ENCODE measurements at places on chromosomes 11 and 22. TPM values are rescaled to one million over a fixed set of nuclear protein-coding genes. Genes with fewer than 3 reads are reported as not detected.

OR4A5 gene
- total RNA-seq, result not detected

RFPL1 gene
- total RNA-seq, result not detected

PSMC3 gene
- total RNA-seq, result 77.1 TPM

MYO7A gene
- 5.5 TPM for total RNA-seq

DEFB131B gene
- not detected for total RNA-seq

MS4A6E gene
- total RNA-seq, result not detected

TRIM49C gene
- not detected for total RNA-seq

GRAP2 gene
- 9.5 TPM for total RNA-seq

OLFML1 gene
- 23.2 TPM for total RNA-seq

MARK2 gene
- 44.9 TPM for total RNA-seq

THRSP gene
- not detected for total RNA-seq

POLA2 gene
- total RNA-seq, result 8.7 TPM

CCT8L2 gene
- not detected for total RNA-seq

SLC29A2 gene
- 10.6 TPM for total RNA-seq

PKDREJ gene
- not detected for total RNA-seq

TRIM49 gene
- not detected for total RNA-seq

DLG2 gene
- 7.2 TPM for total RNA-seq

HPS5 gene
- 32.1 TPM for total RNA-seq

MOGAT2 gene
- total RNA-seq, result not detected

OTOG gene
- total RNA-seq, result not detected

GTSE1 gene
- total RNA-seq, result 1.4 TPM

CRACR2B gene
- 43.6 TPM for total RNA-seq

CDHR5 gene
- total RNA-seq, result not detected

RAB6A gene
- total RNA-seq, result 128 TPM

TPBGL gene
- total RNA-seq, result 0.47 TPM

VSTM5 gene
- total RNA-seq, result not detected

TMEM191C gene
- 3.5 TPM for total RNA-seq

LRRN4CL gene
- total RNA-seq, result 3.4 TPM

CCDC88B gene
- 40.0 TPM for total RNA-seq

CDC42BPG gene
- 16.3 TPM for total RNA-seq

RHOG gene
- total RNA-seq, result 86.5 TPM

RFPL3 gene
- total RNA-seq, result not detected

FBXO7 gene
- total RNA-seq, result 93.2 TPM

ELF5 gene
- total RNA-seq, result 20.2 TPM

EHF gene
- 60.5 TPM for total RNA-seq

SELENOO gene
- 18.7 TPM for total RNA-seq

GGT1 gene
- total RNA-seq, result 65.1 TPM

LRP4 gene
- 6.6 TPM for total RNA-seq

SH3BP1 gene
- total RNA-seq, result 34.8 TPM

TSGA10IP gene
- total RNA-seq, result not detected

MMP12 gene
- 0.27 TPM for total RNA-seq

Data from lower lobe of right lung (tissue), 2 donors.